Pons (tissue), 1 donor: ENCODE measurements at places on chromosomes 6 and 20.
A peak's percentile ranks its signal among the peaks of the same experiment; 100 is the strongest.

DNA sequence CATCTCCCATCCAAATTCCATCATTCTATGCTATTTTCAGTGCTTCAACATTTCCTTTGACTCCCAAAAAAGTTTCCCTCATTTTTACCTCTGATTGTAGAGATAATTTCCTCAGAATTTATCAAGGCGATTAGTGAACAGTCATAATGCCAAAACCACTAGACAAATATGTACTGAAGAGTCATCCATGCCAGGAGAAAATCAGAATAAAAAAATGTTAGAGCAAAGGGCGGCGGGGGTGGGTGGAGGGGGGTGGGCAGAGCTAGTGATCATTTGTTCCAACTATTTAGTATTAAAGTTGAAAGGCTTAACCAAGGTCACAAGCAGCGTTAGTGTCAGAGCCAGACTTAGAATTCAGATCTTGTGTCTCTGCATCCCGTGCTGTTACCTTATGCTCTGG, 5.3 kb upstream of the ADGRF5 start:
- DNase-seq = no peak

DNA sequence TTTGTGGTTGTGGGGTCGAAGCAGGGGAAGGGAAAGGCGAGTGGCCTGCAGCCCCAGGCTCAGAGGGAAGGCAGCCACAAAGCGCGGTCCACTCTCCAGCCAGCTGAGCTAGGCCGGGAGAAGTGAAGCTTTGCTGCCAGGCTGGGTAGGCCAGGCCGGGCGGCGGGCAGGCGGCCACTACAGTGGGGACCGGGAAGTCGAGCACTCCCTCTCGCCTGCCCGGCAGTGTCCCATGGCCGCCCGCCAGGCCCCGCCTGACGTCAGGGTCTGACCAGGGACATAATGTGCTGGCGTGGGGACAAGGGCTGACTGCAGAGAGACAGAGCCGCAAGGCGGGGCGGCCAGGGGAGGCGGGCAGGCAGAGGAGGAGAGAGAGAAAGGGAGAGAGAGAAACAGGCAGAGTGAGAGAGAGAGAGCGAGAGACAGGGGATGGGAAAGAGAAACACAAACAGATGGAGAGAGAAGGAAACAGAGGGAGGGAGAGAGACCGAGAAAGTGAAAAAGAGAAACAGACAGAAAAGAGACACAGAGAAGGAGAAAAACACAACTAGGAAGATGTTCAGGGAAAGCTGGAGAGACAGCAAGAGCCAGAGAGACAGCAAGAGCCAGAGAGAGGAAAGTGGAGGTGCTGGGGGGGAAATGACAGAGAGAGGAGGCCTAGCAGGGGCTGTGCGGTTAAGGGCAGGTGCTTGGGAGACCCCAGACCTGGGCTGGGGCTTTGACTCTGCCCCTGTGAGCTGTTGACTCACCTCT, 94.5 kb upstream of the PTPN1 start:
- peak; percentile 90 for DNase-seq

- DNase-seq = no peak
Observed at GRCh38 chr6:140174524-140174923, 800.1 kb upstream of the CITED2 start.

DNA sequence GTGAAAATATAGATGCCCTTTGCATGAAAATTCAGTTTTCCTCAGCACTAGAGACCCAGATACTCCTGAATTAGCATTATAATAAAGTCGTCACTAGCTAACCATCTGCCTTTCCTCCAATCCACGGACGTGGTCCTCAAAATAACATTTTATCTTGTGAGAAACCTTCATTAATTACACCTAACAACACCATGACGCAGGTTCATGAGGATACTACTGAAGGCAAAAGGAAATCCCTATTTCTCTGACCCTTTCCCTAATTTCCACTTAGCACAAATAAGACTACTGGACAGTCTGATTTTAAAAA, 1.3 kb upstream of the PNISR start:
- no peak for DNase-seq

DNA sequence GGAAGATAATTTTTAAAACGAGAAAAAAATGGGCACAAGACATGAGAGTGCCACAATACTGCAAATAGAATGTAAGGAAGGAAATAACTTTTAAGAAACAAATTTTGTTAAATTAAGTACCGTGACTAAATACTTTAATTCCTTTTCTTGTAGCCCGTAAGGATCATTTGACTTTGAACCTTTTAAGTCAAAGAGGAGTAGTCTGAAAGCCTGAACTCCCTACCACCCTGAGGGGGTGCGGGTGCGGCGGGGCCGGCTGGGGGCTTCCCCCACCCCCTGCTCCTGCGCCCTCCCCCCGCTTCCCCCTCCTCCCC, 231 bp upstream of the PHACTR2 start:
- no peak for DNase-seq

DNA sequence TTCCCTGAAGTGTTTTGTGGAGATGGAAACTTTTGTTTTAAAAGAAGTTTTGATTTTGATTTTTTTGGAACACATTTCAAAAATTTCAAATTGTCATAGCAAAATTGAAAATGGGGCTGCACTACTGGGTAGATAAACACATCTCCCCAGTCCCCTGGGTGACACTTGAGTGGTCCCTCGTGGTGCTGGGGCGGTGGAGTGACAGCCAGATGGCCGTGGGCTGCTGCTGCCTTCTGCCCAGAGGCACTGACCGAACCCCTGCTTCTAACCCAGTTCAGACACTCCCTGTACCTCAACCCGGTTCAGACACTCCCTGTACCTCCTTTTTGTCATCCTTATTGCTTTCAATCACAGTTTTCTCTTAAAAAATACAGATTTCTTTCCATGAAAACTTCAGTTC, 69.9 kb upstream of the SYNJ2 start:
- no peak for DNase-seq
